Lung (tissue), 17 donors: ENCODE measurements at places on chromosomes 16 and 17. TPM values are rescaled to one million over a fixed set of nuclear protein-coding genes. Genes with fewer than 3 reads are reported as not detected.

DNA sequence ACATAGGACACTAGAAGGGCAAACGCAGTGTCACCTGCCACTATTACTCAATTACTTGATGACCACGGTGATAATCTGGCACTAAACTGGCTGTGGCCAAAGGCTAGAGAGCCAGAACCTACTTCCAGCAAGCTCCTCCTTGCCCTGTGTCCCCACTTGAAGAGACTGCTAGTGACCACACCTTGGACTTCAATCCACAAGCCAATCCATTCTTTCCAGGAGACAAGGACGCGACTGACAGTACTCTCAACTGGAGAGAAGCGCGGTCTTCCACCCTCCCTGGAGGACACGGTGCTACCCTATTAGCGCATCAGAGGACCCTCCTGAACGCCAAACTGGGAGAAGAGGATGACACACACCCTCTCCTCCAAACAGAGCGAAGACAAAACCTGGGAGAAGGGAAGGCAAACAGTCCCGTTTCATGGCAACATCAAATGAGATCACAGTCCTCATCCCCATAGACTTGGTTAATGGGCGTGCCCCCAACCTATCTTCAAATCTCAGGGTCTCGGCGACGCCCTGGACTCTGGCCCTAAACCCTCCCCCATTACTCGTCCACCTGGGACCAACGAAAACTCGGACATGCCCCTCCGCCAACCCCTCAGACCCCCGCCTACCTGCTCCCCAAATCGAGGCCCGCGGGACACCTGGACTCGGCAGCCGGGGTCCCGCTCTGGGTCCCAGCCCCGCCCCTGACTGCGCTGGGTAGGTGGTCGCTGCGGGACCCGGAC is 508 bp downstream of the FLCN start:
- peak overlapping the region; percentile 96 for H3K27ac ChIP-seq
- no peaks in the 10 kb centered on the region for H3K36me3 ChIP-seq
- DNase-seq: peak; percentile 19
- H3K27me3 ChIP-seq: no peaks in the 10 kb centered on the region
- peak overlapping the region; percentile 100 for H3K4me3 ChIP-seq
- H3K4me1 ChIP-seq: peaks cover 18% of the 10 kb centered on the region

DNA sequence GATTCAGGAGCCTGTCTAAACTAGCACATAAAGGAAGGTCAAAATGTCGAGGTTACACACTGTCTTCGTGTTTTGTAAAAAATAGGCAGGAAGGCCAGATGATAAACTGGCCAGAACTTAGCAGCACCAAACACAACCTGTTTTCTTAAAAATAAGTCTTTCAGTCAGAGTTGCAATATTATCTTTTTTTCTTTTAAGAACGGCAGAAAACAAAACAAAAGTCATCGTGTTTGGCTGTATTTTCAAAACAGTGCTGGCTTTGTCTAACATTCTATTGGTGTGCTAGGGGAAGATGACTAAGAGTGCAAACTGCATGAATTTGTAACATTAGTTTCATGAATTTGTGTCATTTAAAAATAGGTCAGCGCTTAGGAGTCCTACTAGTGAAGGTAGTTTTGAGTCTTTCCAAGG is 5.3 kb downstream of the MAF start:
- peaks cover 15% of the 10 kb centered on the region for H3K4me1 ChIP-seq
- no peak overlapping the region for H3K27ac ChIP-seq
- H3K4me3 ChIP-seq: no peak overlapping the region
- no peaks in the 10 kb centered on the region for H3K36me3 ChIP-seq
- DNase-seq: peak; percentile 62

DNA sequence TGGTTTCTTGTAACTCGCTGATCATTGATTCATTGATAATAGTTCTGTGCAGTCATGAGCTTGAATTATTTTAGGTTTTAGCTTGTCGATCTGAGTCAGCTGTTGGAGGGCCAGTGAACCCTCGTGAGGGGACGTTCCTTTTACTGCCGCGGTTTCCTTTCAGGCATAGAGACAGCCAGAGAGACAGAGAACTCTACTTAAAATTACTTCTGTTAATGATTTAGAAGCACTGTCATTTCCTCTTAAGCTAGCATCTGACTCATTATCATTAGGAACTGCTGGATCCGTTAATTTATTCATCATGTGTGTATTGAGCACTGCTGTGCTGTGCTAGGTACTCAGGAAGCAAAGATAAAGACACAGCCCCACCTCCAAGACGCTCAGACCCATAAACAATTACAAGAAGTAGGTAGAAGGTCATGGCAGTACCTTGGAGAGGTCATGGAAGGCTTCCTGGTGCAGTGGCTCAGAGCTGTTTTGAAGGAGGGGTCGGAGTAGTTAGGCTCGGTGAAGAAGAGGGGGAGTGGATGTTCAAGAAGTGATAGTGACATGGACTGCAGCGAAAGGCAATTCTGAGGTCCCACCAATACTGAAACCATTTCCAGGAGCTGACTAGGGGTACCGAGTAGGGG is 3.3 kb downstream of the PGS1 start:
- H3K4me1 ChIP-seq: no peaks in the 10 kb centered on the region
- no peaks in the 10 kb centered on the region for H3K36me3 ChIP-seq
- no peaks in the 10 kb centered on the region for H3K27me3 ChIP-seq
- DNase-seq: no peak
- H3K4me3 ChIP-seq: no peak overlapping the region

- DNase-seq: no peak
- no peaks in the 10 kb centered on the region for H3K27me3 ChIP-seq
- no peak overlapping the region for H3K4me3 ChIP-seq
- no peaks in the 10 kb centered on the region for H3K4me1 ChIP-seq
- no peak overlapping the region for H3K27ac ChIP-seq
Observed at GRCh38 chr17:60231234-60231633, 81.5 kb downstream of the CA4 start.

DNA sequence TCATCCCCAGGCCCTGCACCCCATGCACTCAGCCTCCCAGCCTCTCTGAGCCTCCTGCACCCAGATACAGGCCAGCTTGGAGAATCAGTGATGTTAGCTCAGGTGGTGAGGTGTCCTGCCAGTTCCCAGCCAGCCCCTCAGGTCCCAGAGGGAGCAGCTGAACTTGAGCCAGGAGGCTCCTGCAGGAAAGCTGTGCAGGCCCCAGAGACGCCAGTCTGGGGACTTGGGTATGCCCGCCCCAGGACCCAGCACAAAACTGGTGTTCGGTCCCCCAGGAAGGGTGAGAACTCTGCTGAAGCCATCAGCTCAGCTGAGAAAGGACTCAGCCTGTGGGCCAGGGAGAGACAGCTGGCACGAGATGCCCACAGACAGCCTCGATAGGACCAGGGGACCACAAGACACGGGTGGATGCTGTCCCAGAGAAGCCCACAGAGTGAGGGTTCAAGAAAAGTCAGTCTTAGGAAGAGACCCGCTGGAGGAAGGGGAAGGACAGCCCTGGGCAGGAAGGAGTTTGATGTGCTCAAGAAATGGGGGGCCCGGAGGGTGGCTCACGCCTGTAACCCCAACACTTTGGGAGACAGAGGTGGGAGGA is 11.0 kb downstream of the ENDOV start:
- H3K4me1 ChIP-seq: no peaks in the 10 kb centered on the region
- no peak overlapping the region for H3K4me3 ChIP-seq

DNA sequence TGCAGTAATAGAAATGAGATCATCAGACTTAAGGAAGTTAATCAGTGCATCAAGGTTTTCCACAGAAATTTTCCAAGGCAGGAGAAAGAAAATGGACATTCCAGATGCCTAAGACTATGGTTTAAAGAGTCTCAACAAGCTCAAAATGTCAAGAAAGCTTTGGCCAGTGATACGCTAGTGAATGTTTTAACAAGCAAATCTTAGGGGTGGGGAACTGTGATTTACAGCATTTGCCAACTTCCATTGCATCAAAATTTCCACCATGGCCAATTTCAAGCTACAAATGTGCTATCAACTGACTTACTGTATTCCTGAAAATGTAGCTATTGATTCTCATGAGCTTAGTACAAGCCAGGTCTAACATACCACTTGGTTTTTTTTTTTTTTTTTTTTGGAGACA is 82.4 kb upstream of the CLEC3A start:
- no peak for DNase-seq
- H3K4me1 ChIP-seq: no peaks in the 10 kb centered on the region
- H3K27me3 ChIP-seq: no peaks in the 10 kb centered on the region
- no peak overlapping the region for H3K27ac ChIP-seq

- H3K4me3 ChIP-seq: no peak within 1 kb of the TSS
- H3K27me3 ChIP-seq: no peaks in the 10 kb centered on the region
- peak; percentile 93 for DNase-seq
Observed at GRCh38 chr16:29678691-29679267, at the start of gene QPRT. Gene QPRT (plus strand): TSS chr16:29679180. CDS start chr16:29679198, 18 bp downstream.

The MGAT5B gene
- total RNA-seq: 0.40 TPM
